ENCODE measurements at places on chromosomes 6 and 20. TPM values are rescaled to one million over a fixed set of nuclear protein-coding genes. Genes with fewer than 3 reads are reported as not detected.

The GSTA2 gene
- not detected for total RNA-seq

GRCh38 chr20:1341561-1342265 lies 12.8 kb upstream of the SDCBP2 start:
- DNase-seq: peak; percentile 48

- DNase-seq: no peak
Measured at GRCh38 chr6:160305926-160306713, 42.1 kb upstream of the SLC22A3 start.

DNA sequence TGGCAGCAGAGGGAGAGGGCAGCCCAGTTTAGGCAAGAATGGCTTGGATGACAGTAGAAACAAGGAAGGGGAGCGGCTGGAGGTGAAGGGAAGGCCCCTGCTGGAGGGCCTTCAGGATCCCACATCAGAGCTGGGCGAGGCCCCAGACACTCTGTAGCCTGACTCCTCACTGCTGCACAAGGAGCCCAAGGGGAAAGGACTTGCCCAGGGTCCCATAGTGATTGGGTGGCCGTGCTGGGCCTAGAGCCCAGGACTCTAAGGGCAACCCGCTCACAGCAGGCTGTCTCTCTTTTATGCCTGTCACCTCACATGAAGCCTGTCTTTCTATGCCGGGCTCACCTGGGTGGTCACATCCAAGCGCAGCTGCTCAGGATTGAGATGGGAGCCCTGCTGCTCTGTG lies 9.3 kb downstream of the AARS2 start:
- no peak for DNase-seq

DNA sequence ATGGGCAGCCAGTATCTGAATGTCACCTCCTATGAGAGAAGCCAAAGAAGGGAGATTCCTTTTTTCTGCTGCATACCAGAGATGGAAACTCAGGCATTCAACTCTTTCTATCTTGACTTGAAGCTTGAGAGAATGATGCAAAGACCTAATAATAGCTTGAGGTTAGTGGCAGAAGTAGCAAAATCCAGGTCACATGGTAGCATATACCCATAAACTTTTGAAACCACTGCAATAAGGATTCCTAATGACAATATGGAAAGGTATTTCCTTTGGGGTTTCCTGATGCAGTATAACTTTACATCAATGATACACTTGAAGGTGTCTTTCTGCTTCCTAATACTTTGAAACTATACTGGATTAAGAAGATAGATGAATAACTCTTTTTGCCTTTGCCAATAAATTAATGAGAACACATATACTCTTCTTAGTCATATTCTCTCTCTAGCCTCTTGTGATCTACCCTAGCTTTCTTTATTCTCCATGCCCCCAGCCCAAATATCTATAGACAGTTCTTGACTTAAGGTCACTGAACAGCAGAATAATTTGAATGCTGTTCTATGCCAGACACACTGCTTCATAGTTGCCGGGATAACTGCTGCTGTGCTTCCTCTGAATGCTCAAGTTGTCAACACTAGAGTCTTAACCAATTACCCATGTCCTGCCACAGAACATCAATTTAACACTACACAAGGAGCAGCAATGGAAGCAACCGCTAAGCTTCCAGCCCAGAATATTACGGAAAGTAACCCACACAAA lies 155.5 kb upstream of the SIM1 start:
- no peak for DNase-seq

GRCh38 chr20:49914310-49915117 lies 815 bp downstream of the SPATA2 start:
- no peak for DNase-seq

- no peak for DNase-seq
Measured at GRCh38 chr20:61440548-61441055, 188.5 kb downstream of the CDH4 start.

- DNase-seq: no peak
Measured at GRCh38 chr20:31505903-31506302, 8.3 kb upstream of the HM13 start.

DNA sequence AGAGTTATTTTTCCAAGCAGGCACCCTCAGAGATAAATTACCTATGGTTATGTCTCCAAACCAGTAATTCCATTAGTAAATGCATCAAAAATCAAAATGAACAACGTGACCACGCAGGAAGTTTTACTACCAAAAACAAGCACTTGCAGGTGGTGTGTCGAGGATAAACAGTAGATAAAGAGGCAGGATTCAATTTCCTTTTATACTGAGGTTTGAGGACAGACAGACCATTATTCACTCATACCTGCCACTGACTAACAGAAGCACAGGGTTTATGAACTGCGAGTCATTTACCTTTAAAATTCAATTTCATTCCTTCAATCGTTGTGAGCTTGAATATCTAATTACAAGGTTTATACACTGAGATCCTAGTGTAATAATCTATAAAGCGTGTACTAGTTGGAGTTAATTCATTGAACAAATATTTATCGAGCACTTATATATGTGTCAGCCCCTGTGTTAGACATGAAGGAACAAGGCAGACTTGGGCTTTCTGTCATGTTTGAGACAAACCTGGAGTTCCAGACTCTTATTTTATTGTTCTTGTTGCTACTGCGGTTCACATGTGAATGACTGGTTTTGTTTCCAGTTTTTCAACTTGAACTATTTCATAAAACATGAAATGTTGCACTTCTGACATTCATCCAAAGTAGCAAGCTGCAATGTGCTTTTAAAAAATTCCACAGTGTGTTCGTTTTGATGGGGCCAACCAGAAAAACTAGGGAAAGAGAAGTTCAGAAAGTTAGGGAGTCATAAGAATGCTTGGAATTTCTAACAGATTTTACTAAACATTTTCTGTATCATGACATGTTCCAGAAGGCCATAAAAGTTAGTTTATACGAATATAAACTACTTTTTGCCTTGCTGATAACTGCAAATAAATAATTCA lies 205.6 kb downstream of the UST start:
- DNase-seq: no peak

- DNase-seq: no peak
Measured at GRCh38 chr6:79170959-79171358, 63.5 kb downstream of the HMGN3 start.

DNA sequence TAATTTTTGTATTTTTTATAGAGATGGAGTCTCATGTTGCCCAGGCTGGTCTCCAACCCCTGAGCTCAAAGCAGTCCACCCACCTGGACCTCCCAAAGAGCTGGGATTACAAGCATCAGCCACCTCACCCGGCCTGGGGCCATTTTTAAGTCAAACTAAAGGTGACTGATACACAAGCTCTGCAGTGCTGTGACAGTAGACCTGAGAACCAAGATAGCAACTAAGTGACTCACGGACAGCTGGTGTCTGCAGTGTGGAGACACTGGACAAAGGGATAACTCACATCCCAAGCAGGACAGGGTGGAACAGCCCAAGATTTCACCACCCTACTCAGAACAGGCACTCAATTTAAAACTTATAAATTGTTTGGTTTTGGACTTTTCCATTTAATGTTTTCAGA lies 402.5 kb downstream of the CD83 start:
- DNase-seq: no peak

- DNase-seq: no peak
Measured at GRCh38 chr20:63125581-63125837, 90.4 kb downstream of the YTHDF1 start.
